ENCODE measurements at places on chromosomes 7 and 10.

GRCh38 chr7:19526639-19527038 is 182.2 kb downstream of the POLR1F start:
- H3K36me3 ChIP-seq = no peaks in the 10 kb centered on the region
- no peak overlapping the region for H3K27ac ChIP-seq
- no peaks in the 10 kb centered on the region for H3K27me3 ChIP-seq
- no peaks in the 10 kb centered on the region for H3K4me1 ChIP-seq
- no peak overlapping the region for H3K4me3 ChIP-seq

- H3K4me3 ChIP-seq = no peak overlapping the region
- H3K27ac ChIP-seq = no peak overlapping the region
- no peak for DNase-seq
- H3K36me3 ChIP-seq = no peaks in the 10 kb centered on the region
- no peaks in the 10 kb centered on the region for H3K4me1 ChIP-seq
Observed at GRCh38 chr10:62352356-62352970, 21.7 kb upstream of the ZNF365 start.

DNA sequence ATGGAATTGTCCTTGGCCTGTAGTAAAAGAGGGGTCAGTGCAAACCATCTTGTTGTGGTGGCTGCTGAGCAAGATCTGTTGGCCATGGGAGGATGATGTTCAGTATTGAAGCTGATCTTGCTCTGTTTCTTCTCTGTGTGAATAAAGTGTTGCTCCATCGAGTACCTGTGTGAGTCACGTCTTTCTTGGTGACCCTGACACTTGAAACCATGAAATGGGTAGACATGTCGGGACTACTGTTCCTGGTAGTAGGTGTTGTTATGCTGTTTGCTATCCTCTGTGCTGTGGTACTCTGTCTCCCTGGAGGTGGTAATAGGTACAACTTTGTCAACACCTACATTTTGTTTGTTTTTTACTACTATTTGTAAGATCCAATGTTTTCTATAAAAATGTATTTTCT is 330.6 kb downstream of the MDFIC start:
- H3K27ac ChIP-seq = no peak overlapping the region
- H3K4me3 ChIP-seq = no peak overlapping the region
- H3K4me1 ChIP-seq = no peaks in the 10 kb centered on the region
- H3K36me3 ChIP-seq = no peaks in the 10 kb centered on the region
- no peak for DNase-seq

DNA sequence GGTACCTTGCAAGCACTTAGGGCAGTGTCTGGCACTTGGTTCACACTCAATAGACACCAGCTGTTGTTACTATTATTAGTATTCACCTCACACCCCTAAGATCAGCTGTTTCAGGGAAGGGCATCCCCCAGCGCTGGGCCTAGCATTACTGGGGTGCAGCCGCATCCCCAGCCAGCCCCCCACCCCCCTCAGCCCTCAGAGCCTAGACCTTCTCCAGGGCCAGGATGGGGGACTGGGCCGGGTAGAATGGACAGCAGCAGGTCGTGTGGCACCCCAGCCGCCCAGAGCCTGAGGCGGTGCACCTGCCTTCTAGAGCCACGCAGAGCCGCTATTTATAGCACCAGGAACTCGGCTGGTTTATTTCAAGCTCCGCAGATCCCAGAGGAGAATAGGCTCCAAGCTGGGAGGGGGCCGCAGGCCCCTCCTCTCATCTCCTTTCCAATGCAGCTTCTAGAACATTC is 60.5 kb downstream of the GTF2IRD1 start:
- H3K4me1 ChIP-seq = no peaks in the 10 kb centered on the region
- H3K36me3 ChIP-seq = peaks cover 31% of the 10 kb centered on the region
- no peak for DNase-seq

DNA sequence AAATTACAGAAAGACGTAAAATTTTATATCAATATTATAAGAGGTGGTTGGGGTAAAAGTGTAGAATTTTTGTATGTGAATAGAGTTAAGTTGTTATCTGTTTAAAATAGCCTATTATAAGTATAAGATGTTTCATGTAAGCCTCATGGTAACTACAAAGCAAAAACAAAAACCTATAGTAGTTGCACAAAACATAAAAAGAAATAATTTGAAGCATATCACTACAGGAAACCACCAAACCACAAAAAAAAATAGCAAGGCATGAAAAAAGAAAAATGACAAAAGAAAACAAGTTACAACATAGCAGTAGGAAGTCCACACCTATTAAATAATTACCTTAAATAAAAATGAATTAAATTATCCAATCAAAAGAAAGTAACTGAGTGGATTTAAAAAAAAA is 12.4 kb upstream of the GSTK1 start:
- H3K4me1 ChIP-seq = no peaks in the 10 kb centered on the region
- no peak for DNase-seq
- H3K27ac ChIP-seq = no peak overlapping the region
- H3K4me3 ChIP-seq = no peak overlapping the region
